Right renal cortex interstitium (tissue), 3 donors: ENCODE measurements at places on chromosomes 11 and 22. TPM values are rescaled to one million over a fixed set of nuclear protein-coding genes. Genes with fewer than 3 reads are reported as not detected.

TRIM49 gene
- not detected for polyA plus RNA-seq

NECTIN1 gene
- polyA plus RNA-seq: 42.4 TPM

RAB38 gene
- 23.0 TPM for polyA plus RNA-seq

GTSE1 gene
- 13.7 TPM for polyA plus RNA-seq

IGLL1 gene
- polyA plus RNA-seq: 0.98 TPM

FOSL1 gene
- not detected for polyA plus RNA-seq

YWHAH gene
- polyA plus RNA-seq: 143 TPM

MFNG gene
- polyA plus RNA-seq: 8.4 TPM

POU2AF3 gene
- 8.9 TPM for polyA plus RNA-seq

MAJIN gene
- 0.57 TPM for polyA plus RNA-seq

CYP2D6 gene
- 1.9 TPM for polyA plus RNA-seq

IL17REL gene
- not detected for polyA plus RNA-seq

ANKK1 gene
- polyA plus RNA-seq: 0.21 TPM

SLC37A2 gene
- 1.5 TPM for polyA plus RNA-seq

B4GALNT4 gene
- 50.1 TPM for polyA plus RNA-seq

WBP2NL gene
- 3.4 TPM for polyA plus RNA-seq

HEPN1 gene
- polyA plus RNA-seq: 1.8 TPM

FAM89B gene
- 15.8 TPM for polyA plus RNA-seq

PSMC3 gene
- 176 TPM for polyA plus RNA-seq

LRRC55 gene
- polyA plus RNA-seq: 6.4 TPM

DNA sequence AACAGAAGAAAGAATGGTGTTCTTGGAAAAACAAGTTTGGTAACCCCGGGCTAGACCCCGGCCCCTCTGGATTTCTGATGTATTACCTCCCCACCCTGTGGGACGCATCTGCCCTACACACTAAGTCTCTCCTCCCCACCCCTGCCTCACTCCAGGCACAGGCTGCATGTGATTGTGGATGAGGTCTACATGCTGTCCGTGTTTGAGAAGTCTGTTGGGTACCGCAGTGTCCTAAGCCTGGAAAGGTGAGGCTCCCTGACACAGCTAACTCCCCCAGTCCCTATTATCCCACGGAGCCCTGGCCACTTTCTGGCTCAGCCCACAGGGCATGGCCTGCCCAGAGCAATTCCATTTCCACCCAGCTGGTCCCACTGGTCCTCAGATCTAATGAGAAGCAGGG lies 13.3 kb downstream of the ACCS start:
- no peak for DNase-seq

- DNase-seq: no peak
Observed at GRCh38 chr11:32820497-32820896, 9.2 kb upstream of the PRRG4 start.

GRCh38 chr11:115476463-115477286 lies 27.5 kb downstream of the CADM1 start:
- DNase-seq: no peak

GRCh38 chr11:117313091-117313490 lies 3.0 kb downstream of the BACE1 start:
- DNase-seq: no peak

- DNase-seq: no peak
Observed at GRCh38 chr11:32233928-32234327, 143.1 kb downstream of the RCN1 start.

- no peak for DNase-seq
Observed at GRCh38 chr11:61834278-61835048, 6.4 kb downstream of the FADS2 start.

DNA sequence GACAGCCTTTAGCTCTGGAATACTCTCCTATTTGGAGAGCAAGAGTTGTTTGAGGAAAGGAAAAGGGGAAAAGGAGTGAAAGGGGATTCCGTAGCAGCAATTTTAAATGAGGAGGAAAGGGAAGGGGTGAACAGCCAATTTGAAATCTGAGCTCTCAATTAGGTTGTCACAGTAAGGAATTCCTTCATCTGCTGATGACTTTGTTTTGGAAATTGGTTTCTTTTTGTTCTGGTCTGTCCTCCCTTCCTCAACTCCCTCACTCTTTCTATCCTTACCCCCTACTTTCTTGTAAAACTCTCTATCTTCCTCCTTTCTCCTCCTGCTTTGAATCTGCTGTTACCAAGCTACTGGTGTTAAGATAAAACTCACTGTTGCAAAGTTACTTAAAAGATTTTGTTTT lies 1155.6 kb downstream of the DLG2 start:
- no peak for DNase-seq

- DNase-seq: no peak
Observed at GRCh38 chr11:97742717-97743116, 1278.0 kb upstream of the CNTN5 start.

GRCh38 chr11:134656861-134657540 lies 245.0 kb upstream of the B3GAT1 start:
- DNase-seq: no peak

DNA sequence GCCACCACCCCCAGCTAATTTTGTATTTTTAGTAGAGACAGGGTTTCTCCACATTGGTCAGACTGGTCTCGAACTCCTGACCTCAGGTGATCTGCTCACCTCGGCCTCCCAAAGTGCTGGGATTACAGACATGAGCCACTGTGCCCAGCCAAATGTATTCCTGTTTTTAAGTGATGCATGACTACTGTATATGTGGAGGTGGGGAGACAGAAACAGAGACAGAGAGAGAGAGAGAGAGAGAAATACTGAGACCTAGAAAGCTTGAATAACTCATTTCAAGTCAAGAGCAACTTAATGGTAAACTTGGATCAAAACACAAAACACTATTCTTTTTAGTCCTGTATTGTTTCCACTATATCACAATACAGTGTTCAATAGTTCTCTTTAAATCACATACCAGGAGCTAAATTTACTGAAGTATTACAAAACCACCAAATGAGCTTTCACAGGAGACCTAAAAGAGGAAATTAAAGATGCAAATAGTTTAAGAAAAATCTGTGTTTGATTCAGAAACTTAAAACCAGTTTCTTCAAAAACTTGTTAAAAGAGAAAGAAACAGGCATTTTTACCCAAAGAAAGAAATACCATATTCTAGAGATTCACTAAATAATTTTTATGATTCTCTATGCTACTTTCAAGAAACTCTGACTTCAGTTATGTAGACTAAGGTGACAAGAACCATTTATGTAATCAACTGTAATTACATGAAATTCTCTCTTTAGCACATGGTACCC lies 188.7 kb downstream of the ETS1 start:
- no peak for DNase-seq

DNA sequence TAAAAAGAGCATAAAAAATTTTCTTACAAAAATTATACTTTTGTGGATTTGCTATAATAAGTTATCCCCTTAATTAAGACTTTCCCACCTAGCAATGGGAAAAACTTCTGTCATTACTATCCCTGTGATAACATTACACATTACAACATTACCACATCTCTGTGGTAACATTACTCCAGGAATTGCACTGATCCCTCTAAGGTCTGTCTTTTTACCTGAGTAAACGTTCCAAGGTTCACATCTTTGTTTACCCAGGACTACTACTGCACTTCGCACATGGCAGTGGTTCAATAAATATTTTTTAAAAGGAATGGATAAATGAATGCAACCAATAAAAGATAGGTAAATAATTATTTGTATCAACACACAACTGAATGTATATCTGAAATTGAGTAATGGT lies 92.4 kb upstream of the NOX4 start:
- DNase-seq: no peak

GRCh38 chr22:29315286-29316140 lies at the start of gene RASL10A:
Gene RASL10A, minus strand, starts transcription at chr22:29315697. Its CDS starts 451 bp downstream, at chr22:29315246.
- no peak for DNase-seq

DNA sequence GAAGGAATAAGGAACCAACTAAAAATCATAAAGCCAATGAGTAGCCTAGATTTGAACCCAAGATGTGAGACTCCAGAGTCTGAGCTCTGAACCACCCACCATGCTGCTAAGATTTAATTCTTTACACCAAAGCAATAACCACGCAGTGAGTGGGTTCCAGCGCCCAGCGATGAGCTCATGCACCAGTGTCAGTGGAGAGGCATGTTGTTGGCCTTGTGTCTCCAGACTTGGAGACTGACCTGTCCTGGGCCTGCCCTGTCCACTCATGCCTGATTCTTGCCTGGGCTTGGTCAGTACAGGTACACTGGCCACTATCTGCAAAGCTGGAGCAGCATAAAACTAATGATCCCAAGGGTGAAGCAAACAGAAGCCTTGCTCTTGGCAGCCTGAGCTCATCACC lies 53.9 kb upstream of the TIMP3 start:
- no peak for DNase-seq

- DNase-seq: peak; percentile 53
Observed at GRCh38 chr11:7512525-7513233, 1.1 kb upstream of the PPFIBP2 start.

GRCh38 chr11:33778675-33779074 lies 4.4 kb upstream of the FBXO3 start:
- no peak for DNase-seq

GRCh38 chr11:93967258-93967657 lies 53.9 kb upstream of the HEPHL1 start:
- DNase-seq: no peak

- no peak for DNase-seq
Observed at GRCh38 chr22:20773793-20774212, at the start of gene SERPIND1. Gene SERPIND1, plus strand, starts transcription at chr22:20774113. Its CDS starts 5,200 bp downstream, at chr22:20779313.

DNA sequence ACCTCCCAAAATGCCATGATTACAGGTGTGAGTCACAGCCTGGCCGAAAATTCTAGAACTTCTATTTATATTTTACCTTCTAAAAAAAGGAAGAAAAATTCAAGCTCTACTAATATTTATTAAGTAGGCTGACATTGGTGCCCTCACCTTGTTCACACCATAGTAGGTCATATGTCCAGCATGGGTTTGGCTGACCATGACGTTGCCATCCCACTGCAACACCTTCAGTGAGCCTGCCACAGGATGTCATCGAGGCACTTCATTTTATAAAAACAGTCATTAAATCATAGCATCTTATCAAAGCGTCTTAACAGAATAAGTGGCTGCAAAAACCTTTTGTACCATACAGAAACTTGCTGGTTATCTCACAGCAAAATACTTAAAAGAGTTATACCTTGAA lies 58.3 kb downstream of the LRRC32 start:
- no peak for DNase-seq

- no peak for DNase-seq
Observed at GRCh38 chr11:123580557-123581275, 73.7 kb downstream of the SCN3B start.

DNA sequence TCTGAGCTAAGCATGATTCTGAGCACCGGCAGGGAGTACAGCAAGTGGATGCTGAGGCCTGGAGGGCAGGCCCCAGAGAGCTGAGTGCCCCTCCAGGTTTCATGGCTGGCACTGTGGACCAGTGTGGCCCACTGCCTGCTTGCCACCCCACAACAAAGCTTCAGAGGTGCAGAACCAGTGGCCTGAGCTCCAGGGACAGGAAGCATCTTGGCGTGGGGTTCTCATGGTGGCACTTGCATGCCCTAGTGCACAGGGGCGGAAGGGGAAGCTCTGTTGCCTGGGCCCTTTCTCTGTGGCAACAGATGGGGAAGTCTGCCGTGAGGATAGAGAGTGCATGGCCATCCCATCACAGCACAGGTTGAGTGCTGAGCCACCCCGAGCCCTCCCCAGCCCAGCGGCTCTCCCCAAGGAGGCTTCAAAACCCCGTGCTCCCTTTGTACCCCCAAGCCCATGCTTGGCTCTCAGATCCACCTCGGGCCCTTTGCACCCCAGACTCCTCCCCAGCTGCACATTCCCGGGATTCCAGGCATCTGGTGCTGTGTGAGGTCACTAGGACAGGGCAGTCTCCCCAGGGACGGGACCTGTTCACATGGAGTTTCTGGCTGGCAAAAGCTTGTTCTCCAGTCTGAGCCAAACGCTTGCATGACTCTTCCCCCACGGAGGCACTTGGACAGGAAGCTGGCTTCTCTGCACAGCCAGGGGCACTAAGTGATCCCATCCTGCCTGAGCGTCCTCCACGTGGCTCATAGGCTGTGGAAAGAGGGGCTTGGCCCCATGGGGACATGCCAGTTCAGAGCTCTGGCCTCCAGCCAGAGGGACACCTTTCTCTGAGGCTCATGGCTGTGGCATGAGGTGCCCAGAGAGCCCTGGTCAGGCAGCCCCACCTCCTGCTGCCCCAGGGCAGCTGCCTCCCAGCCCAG lies 4.2 kb downstream of the SLC25A1 start:
- no peak for DNase-seq

DNA sequence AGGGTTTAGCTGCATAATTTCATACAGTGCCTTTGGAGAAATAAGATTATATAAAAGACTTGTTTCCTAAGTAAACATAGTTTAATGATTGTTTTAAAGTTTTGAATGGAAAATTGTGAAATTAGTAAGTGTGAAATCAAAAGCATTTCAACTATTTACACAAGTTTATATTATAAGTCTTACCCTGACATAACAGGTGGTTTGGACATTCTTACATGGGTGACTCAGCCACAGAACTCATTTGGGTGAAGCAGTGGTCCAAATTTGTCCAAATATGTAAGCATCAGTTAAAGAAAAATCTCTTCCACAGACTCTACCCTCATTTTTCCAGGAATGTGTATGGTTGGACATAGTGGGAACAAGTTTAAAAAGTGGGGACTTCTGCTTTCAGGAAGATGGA lies 68.0 kb downstream of the USP47 start:
- DNase-seq: no peak

DNA sequence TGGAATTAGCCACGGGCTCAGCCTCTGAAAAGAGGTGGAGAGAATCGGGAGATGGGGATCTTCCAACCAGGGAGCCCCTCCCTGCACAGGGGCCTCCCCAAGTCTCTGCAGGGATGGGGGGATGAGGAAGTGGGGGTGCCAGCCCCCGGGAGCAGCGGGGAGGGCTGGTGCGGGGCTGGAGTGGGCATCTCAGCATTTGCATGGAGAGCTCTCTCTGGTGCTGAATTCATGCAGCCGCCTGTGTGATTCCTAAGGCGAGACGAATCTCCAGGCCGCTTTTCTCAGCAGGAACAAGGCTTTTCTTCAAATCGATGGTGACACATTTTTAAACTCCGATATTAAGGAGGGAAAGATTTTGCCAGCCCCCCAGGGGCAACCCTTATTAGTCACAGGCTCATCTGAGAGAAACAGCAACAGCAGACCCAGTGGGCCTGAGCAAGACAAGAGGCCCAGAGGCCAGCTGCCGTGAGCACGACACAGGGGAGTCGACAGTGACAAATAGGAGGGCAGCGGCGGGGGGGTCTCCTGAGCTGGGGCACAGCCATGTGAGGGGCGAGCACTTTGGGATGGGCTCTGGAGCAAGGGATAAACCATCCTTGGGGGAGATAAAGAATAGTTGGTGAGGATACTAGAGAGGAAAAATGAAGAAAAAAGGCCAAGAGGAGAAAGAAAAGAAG lies 29.0 kb downstream of the MACROD1 start:
- DNase-seq: no peak

GRCh38 chr11:76668362-76669155 lies 2.0 kb downstream of the LRRC32 start:
- DNase-seq: no peak
